Type B pancreatic cell (in vitro differentiated cells): ENCODE measurements at places on chromosomes 2 and 18.

- no peak for DNase-seq
These were observed 114.6 kb downstream of the VIT start for GRCh38 chr2:36811071-36811470.

DNA sequence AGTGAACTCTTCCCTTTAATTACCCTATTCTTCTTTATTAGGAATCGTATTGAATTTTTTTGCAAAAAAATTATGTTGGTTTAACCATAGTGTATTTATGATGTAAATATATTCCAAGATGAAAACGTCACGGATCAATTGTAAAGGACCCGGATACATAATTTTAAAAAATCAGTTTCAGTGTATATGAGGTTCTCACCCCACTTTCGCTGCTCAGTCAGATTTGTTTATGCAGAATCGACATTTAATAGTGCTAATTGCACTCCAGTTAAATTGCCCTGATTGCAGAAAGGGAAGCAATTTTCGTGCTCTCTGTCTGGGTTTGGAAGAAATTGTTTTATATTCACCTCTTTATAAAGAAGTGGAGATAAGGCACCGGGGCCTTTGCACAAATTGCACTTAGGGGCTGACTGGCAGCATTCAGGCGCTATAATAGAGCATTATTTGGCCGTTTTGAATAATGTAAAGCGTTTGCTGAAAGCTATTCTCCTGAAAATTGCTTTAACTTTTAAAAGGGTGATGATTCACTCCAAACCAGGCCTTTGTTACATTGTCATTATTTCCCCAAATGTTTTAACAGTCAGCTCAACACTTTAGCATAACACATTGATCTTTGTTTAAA, 3.0 kb upstream of the SP9 start:
- no peak for DNase-seq

GRCh38 chr2:139196754-139197153, 416.6 kb upstream of the NXPH2 start:
- no peak for DNase-seq

DNA sequence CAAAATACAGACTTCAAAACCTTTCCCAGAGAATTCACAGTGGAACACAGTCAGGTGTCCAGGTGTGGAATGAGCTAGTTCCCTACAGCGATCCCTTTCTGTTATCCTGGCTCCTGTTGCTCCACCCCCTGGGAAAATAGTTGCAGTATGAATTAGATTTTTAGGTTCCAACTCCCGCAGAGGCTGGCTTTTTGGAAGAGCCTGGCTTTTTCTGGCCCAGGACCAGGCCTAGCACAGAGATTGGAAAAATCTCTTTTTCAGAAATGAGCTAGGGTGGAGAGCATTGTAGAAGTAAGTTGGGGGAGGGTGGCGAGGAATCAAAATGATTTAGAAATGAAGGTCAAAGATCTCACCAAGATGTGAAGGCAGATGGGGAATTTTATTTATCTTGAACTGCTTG, 27.1 kb downstream of the COL5A2 start:
- DNase-seq: no peak

DNA sequence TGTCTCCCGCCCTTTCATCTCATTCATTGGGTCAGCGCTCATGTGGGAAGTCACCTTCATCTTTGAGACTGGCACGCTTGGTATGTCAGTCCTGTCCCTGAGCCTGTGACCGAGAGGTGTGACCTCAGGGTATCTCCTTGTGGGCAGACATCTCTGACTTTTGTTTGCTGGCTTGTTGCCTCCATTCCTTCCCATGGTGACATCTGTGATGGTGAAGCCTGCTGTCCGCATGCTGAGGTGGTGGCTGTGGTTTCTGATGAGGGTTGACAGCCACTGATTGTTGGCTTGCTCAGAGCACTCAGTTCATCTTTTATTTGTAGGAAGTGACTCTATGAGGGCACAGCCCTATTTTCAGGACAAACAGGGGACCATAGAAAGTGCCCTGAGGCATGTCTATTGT, 139.2 kb downstream of the SLC4A3 start:
- no peak for DNase-seq

DNA sequence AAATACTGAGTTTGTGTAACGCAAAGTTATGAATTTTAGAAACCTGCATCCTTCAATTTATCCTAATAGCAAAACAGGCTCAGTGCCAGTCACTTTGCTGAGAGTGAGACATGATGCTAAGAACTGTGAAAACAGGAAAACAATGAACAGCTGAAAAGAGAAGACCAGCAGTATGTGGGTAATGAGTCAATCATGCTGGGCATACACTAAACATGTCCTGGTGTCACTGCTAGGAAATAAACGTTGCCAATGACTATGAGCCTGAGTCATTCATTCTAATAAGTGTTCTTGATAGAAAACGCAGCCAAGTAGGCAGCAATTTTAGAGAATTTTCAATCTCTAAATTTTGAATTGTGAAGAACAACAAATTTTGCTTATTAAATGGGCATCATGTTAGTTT, 237.3 kb downstream of the GALR1 start:
- no peak for DNase-seq

GRCh38 chr18:24249716-24250115, 110.9 kb downstream of the CABYR start:
- DNase-seq: no peak

GRCh38 chr2:202494300-202495229, 118.4 kb downstream of the BMPR2 start:
- DNase-seq: no peak
